NCI-H1105 treated with DMSO at 0.1 percent for 48 hours (cell line): ENCODE measurements at places on chromosomes 7 and 10.

DNA sequence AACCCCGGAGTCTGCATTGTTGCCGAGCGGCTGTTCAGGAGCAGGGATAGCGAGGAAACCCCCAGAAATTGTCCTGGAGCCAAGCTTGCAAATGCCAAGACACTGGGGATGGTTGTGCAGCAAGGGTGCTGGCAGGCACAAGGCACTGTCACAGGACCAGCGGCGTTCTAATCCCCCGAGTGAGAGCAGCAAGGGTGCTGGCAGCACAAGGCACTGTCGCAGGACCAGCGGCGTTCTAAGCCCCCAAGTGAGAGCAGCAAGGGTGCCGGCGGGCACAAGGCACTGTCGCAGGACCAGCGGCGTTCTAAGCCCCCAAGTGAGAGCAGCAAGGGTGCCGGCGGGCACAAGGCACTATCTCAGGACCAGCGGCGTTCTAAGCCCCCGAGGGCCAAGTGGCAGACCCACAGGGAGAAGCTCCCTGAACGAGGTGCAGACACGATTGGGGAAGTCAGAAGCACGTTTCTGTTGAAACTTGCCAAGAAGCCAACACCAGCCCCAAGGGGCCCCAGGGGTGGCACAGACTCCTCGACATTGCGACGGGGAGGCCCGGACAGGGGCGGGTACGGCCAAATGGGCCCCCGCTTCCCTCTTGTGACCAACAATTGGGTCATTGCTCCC, 40.4 kb upstream of the INPP5A start:
- DNase-seq: no peak

- DNase-seq: no peak
These were observed 78.3 kb downstream of the SNX10 start for GRCh38 chr7:26370011-26370410.

GRCh38 chr7:116528008-116528789, 3.4 kb downstream of the CAV1 start:
- DNase-seq: no peak

DNA sequence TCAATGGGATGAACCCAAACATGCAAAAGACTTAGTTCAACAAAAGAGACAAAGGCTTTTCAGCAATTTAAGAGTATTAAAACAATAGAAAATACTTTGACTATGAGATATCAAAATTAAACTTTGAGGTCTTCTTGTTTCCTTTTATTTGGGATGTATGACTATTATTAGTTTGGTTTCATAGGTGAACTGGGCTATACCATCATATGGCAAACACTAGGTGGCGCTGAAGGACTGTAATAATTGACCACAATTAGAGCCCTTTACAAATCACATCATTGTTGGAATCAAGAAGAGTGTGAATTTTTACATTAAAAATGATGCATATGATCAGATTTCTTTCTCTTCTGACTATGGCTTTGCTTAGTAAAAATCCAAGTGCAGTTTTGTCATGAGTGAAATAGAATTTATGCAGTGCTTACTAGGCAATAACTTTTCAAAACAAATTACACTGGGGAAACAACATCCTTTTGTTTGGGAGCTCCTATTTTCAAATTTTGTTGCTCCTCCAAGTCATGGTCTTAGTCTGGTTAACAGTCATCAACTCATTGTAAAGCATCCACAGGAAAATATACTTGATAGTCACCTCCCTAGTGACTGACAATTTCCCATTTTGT, 14.7 kb upstream of the NXPH1 start:
- peak; percentile 86 for DNase-seq

DNA sequence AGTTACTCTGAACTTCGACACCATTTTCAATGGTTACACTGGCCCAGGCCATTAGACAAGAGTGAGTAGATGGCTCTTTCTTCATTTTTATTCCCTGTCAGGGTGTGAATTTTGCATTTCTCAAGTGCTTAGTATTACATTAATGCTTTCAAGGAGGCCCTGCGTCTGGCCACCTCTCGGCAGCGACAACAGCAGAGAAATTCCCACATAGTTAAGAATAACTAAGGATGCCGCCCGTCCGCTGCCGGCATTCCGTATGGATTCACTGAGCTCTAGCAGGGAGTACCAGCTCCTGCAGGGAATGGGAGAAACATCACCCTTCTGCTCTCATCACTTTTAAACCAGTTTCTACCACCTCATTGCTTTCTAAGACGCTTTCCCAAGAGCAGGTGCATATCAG, 153.6 kb downstream of the TCERG1L start:
- no peak for DNase-seq

DNA sequence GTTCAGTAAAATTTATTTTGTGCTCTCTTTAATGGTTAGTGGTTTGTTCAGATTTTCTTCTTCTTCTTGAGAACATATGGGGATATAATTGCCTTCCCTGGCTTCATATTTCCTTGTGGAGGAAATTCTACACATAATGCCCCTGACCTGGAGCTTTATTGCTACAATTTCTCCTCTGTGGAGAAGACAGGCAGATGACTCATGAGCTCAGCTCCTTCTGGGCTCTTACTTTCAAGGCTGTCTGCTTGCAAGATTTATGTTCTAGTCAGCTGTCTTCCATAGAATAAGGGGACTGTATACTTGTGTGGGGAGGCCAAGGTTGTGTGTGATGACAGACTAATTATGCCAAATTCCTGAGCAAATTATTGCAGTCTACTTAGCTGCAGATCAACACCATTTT, 1.6 kb downstream of the LRRD1 start:
- no peak for DNase-seq

GRCh38 chr7:143405173-143406001, 3.3 kb downstream of the EPHA1 start:
- DNase-seq: peak; percentile 20

DNA sequence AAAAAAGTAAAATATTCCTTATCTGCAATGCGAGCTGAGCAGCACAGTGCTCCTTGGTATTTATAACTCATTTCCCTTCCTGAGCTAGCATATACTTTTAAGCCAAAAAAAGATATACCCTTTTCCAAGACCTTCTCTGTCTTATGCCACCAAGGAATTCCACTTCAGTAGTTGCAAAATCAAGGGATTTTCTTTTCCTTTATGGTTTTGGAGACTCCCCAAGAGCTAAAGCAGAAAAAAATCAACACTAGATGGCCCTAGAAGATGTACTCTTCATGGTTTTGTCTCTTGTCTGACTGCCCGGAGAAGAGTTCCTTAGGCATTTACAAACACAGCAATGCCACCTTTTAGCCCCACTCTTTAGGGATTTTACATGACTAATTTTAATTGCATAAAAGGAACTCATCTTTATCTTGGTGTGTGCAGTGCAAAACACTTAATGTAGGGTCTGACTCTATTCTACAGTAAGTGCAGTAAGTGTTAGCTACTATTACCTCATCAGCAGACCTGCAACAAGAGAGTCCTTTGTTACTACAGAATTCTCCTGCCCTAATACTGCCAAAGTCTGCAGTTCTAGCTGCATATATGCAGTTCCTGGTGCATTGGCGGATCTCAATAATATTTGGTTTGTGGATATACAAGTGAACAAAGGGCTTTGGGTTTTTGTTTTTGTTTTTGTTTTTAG, 443.3 kb downstream of the GFRA1 start:
- DNase-seq: no peak

GRCh38 chr10:102246261-102246660, 929 bp downstream of the GBF1 start:
- no peak for DNase-seq

DNA sequence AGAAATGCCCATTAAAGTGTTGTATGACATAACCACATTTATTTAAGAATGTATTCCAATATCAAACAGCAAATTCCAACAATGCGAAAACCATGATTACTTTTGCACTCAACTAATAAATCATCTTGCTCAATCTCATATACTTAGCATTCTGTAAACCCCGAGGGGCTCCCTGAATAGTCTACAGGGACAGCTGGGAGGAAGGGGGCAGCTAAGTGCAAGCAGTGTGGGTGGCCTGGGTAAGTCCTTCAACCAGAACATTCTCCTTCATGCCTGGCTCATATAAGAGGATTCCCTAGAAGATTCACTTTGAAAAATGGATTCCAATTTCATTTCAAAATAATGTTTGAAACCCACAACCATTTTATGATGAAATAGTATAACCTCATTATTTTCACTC, 355.5 kb downstream of the CDC14C start:
- DNase-seq: no peak

DNA sequence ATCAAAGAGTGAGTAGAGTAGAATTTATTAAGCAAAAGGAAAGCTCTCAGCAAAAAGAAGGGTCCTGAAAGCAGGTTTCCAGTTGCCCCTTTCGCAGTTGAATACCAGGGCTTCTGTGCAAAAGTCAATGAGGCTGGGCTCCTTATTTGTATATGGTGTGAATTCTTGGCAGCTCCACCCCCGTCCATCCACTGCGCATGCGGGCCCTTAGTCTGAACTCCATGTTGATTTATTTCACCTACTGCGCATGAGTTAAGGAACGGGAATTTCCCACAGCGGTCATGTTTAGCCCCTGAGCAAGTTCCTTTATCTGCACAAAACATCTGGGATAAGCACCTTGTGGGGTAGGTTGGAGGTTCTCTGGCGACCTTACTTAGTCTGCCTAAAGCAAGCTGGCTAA, 325.6 kb downstream of the ZWINT start:
- no peak for DNase-seq

DNA sequence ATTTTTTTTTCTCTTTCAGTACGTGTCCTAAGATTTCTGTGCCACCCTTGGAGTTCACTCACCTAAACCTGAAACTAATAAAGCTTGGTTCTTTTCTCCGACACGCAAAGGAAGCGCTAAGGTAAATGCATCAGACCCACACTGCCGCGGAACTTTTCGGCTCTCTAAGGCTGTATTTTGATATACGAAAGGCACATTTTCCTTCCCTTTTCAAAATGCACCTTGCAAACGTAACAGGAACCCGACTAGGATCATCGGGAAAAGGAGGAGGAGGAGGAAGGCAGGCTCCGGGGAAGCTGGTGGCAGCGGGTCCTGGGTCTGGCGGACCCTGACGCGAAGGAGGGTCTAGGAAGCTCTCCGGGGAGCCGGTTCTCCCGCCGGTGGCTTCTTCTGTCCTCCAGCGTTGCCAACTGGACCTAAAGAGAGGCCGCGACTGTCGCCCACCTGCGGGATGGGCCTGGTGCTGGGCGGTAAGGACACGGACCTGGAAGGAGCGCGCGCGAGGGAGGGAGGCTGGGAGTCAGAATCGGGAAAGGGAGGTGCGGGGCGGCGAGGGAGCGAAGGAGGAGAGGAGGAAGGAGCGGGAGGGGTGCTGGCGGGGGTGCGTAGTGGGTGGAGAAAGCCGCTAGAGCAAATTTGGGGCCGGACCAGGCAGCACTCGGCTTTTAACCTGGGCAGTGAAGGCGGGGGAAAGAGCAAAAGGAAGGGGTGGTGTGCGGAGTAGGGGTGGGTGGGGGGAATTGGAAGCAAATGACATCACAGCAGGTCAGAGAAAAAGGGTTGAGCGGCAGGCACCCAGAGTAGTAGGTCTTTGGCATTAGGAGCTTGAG, at the start of gene CFTR:
Gene CFTR (plus strand): TSS at position 801 of the 830 bp plus-strand sequence. CDS start 70 bp downstream, outside the sequence.
- DNase-seq: no peak

DNA sequence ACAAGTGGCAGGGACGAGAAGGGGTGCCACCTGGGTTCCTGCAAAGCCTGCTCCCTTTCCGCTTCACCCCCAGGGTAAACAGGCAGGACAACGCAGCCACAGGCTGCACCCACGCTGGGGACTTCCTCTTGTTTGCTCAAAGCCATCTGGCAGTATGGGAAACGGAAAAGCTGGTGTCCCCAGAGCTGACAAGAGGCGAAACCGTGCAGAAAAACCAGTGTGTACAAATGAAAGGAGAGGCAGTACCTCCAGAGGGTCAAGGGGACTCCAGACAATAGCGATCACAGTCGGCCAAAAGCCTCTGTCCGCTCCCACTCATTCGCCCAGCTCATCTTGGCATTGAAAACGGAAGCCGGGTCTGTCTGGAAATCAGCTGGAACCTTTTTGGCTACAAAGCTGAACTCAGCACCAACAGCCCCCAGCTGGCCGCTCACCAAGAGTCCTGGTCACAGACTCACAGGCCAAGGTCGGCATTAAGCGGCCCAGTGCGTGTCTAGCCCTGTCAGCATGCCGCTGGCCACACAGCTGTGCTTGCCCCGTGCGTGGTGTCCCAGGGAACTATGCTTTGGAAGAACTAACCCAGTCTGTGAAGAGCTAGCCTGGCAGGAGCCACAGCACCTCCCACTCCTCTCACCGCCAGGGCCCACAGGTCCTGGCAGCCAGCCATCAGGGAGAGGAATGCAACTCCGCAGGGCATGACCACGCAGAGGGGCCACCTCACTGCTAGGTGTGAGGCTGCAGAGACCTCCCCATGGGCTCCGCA, 10.4 kb downstream of the TNS3 start:
- peak; percentile 32 for DNase-seq
